SK-N-MC (cell line): ENCODE measurements at places on chromosomes 7 and 10.

- DNase-seq, result no peak
Measured at GRCh38 chr7:128757203-128757602, 18.0 kb downstream of the CALU start.

DNA sequence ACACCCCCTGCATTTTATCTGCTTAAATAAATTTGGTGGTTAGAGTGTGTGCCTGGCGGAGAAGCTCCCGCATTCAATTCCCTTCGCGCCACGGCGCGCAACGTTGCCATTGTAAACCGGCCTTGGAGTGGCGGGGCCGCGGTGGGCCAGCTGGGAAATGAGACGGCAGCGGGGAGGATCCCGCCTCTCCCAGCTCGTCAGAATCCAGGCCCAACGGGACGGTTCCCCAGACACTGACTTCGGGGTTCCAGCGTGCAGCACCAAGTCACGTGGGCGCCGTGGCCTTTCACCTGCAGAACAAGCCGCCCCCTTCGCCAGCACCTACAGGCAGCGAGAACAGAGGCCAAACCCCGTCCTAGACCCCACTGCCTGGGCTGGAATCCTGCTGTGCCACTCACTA, 103.4 kb downstream of the GRID1 start:
- DNase-seq, result no peak

- DNase-seq, result no peak
Measured at GRCh38 chr7:117225536-117225935, 97.3 kb downstream of the WNT2 start.

DNA sequence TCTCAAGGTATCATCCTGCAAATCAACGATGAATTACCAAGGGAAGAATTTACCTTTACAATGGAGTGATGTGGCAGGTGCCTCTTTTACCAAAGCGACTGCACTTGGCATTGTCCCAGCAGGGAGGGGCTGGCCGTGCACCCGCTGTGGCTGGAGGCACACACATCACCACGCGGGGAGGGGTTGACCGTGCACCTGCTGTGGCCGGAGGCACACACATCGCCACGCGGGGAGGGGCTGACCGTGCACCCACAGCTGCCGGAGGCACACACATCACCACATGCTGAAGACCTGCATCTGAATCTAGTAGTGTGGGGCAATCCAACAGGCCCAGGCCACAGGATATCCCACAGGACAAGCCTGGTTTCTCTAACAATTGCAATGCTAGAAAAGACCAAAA, 493.5 kb downstream of the DNAJB6 start:
- no peak for DNase-seq

- DNase-seq, result no peak
Measured at GRCh38 chr10:31774299-31774900, 154.2 kb downstream of the ARHGAP12 start.

DNA sequence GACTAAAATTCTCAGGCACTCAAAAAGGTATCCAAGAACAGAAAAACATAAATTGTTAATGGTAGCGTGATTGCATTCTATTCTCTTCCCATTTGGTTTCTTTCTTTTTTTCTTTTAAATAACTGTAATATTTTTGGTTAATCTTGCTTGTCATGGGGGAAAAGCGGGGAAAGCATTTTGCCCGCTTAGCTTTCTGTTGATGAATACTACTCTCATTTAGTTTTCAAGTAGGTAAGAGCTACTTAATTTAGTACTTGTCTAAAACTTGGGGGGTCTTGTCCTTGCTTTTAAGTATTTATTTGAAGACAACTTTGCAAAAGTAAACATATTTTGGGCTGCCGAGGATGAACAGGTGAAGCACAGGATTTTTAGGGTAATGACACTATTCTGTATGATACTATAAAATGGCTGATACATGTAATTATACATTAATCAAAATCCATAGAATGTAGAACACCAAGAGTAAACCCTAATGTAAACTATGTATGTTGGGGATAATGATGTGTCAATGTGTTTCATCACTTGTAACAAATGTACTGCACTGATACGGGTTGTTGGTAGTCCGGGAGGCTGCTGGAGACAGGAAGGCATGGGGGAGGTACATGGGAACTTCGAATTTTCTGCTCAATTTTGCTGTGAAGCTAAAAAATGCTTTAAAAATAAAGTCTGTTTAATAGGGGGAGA, 1.7 kb downstream of the TES start:
- no peak for DNase-seq

GRCh38 chr10:76168437-76168836, 737.0 kb downstream of the LRMDA start:
- no peak for DNase-seq

DNA sequence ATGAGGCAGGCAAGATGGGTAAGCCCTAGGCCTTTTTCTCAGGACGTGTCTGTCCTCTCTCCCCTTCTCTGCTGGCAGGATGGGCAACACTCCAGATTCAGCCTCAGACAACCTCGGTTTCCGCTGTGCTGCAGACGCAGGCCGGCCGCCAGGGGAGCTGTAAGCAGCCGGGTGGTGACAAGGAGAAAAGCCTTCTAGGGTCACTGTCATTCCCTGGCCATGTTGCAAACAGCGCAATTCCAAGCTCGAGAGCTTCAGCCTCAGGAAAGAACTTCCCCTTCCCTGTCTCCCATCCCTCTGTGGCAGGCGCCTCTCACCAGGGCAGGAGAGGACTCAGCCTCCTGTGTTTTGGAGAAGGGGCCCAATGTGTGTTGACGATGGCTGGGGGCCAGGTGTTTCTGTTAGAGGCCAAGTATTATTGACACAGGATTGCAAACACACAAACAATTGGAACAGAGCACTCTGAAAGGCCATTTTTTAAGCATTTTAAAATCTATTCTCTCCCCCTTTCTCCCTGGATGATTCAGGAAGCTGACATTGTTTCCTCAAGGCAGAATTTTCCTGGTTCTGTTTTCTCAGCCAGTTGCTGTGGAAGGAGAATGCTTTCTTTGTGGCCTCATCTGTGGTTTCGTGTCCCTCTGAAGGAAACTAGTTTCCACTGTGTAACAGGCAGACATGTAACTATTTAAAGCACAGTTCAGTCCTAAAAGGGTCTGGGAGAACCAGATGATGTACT, 13.1 kb downstream of the PHKG1 start:
- DNase-seq, result no peak
